ENCODE measurements at places on chromosomes 5 and 9. TPM values are rescaled to one million over a fixed set of nuclear protein-coding genes. Genes with fewer than 3 reads are reported as not detected.

SYK gene
- not detected for total RNA-seq

ESM1 gene
- total RNA-seq, result 2.5 TPM

COX7C gene
- total RNA-seq, result 334 TPM

IL9 gene
- not detected for total RNA-seq

BRINP1 gene
- total RNA-seq, result not detected

BNC2 gene
- total RNA-seq, result 23.9 TPM

SLC2A6 gene
- 21.0 TPM for total RNA-seq

ARID3C gene
- not detected for total RNA-seq

PITX1 gene
- 2.9 TPM for total RNA-seq

BRD9 gene
- total RNA-seq, result 35.6 TPM

IL33 gene
- 0.15 TPM for total RNA-seq

IRX1 gene
- not detected for total RNA-seq

PCDHB2 gene
- 0.45 TPM for total RNA-seq

FCN2 gene
- total RNA-seq, result not detected

ACTBL2 gene
- total RNA-seq, result 0.15 TPM

NR5A1 gene
- total RNA-seq, result not detected

CDX1 gene
- total RNA-seq, result not detected

TRPM3 gene
- total RNA-seq, result not detected

C1QTNF2 gene
- 0.74 TPM for total RNA-seq

SPINK4 gene
- not detected for total RNA-seq

INSL4 gene
- not detected for total RNA-seq

WHRN gene
- total RNA-seq, result 0.15 TPM

ANGPTL2 gene
- total RNA-seq, result 4.6 TPM

GPRIN1 gene
- total RNA-seq, result 9.2 TPM

IRGM gene
- not detected for total RNA-seq

CDH9 gene
- total RNA-seq, result not detected

NDUFS4 gene
- 125 TPM for total RNA-seq

GAPVD1 gene
- 24.9 TPM for total RNA-seq

SEMA4D gene
- 0.84 TPM for total RNA-seq

Measured in bronchus fibroblast of lung (primary cell).